ENCODE measurements at places on chromosomes 11 and 22.

DNA sequence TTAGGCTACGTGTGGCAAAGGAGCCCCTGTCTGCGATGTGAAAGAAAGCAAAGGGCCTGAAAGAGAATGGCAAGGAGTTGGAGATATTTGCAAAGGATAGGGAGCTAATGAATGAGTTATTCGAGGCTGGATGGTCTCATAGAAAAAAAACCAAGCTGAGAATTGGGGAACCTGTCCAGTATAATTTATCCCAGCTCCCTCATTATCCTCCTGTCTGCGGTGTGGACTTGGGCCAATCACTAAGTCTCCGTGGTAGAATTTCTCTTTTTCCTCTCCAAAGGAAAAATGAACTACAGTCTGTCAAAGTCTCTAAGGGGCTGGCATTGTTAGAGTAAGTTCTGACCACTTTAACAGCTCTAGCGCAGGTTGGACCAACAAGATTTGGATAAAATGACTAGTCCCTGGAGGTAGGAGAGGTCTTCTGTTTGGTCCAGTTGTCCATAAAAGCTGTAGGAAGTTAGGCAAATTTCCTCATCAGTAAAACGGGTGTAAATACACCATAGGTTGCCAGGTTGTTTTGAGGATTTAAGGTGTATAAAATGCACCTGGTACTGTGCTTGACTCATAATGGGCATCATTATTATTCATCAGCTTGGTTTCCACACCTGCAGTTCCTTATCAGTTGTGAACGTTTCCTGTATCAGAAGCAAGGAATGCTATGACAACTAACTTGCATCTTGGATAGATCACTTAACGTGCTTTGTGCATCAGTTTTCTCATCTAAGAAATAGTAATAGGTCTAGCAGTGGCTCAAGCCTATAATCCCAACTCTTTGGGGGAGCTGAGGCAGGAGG lies 10.3 kb upstream of the CDON start:
- DNase-seq: no peak

DNA sequence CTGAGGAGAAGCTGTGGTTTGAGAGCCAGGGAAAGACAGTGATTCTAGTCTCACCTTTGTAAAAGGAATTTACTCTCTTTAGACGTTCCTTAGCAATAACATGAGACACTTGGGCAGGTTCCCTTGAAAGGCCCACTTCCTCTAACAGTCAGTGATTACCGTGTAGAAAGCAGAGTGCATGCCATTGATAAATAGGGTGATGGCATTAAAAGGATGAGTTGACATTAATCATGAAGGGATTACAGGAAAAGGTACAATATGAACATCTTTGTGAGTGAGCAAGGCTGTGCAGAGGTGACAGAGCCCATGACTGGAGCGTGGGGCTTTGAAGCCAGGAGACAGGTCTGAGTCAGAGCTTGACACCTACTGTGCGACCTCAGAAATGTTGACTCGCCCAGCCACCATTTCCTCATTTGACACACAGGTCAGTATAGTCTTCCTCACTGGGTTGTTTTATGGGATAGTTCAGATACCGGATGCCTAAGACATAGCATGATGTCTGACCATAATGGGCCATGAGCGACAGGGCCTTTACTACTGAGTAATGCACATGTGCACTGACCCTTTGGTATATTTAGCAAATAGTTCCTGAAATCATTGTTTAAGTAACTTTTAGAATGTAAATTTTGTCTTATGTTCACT lies 341.7 kb upstream of the MTNR1B start:
- no peak for DNase-seq

- DNase-seq: no peak
Observed at GRCh38 chr11:123945132-123945531, 1.5 kb upstream of the OR6T1 start.

- no peak for DNase-seq
Observed at GRCh38 chr11:22336587-22336986, 1.6 kb upstream of the SLC17A6 start.

DNA sequence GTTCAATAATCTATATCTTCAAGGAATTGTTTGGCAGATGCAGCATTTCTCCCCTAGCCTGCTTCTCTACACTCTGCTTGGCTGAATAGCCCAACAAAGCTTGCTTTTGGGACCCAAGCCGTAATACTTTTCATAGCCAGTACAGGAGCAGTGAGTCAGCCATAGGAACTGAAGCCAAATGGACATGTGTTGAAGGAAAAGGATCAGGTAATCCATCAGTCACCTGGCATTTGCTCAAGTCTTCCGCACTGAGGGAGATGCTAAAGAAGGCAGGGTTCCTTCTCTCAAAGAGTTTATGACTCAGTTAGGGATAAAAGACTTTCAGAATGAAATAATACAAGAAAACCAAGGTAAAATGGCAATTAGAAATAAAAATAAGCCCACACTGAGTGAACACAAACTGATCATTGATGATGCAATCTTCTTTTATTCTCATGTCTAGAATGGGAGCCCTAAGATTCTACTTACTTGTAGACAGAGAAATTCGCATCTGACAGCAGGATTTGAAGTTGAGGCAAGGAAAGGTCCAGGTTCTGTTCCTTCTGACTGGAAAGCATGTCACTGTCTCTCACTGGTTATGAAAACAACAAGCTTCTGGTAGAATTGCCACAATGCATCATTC lies 13.2 kb downstream of the C11orf87 start:
- DNase-seq: no peak

GRCh38 chr22:39277142-39277607 lies 32.4 kb upstream of the PDGFB start:
- no peak for DNase-seq

Measured in activated CD4-positive, alpha-beta T cell treated with anti-CD3 and anti-CD28 coated beads, Interleukin-2, amount 50 U/mL, for 4 hours (primary cell).